ENCODE measurements at places on chromosomes 7 and 10.

DNA sequence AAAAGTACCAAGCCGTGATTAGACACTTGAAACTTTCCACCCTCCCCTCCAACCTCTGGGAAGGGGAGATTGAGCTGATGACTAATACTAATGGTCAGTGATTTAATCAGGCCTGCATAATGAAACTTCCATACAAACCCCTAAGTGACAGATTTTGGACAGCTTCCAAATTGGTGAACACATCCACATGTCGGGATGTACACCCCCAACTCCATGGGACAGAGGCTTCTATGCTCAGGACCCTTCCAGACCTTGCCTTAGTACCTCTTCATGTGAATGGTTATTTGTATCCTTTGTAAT is 4.8 kb downstream of the NUB1 start:
- H3K4me3 ChIP-seq: no peak overlapping the region
- no peaks in the 10 kb centered on the region for H3K27me3 ChIP-seq
- no peak overlapping the region for H3K27ac ChIP-seq

- H3K27ac ChIP-seq: no peak overlapping the region
- peaks cover 26% of the 10 kb centered on the region for H3K36me3 ChIP-seq
- DNase-seq: no peak
- H3K27me3 ChIP-seq: no peaks in the 10 kb centered on the region
These were observed 23.4 kb downstream of the CAMK2G start for GRCh38 chr10:73850863-73851461.

GRCh38 chr10:49157229-49157628 is 23.4 kb upstream of the FAM170B start:
- DNase-seq: no peak
- no peak overlapping the region for H3K4me3 ChIP-seq
- no peaks in the 10 kb centered on the region for H3K27me3 ChIP-seq
- H3K27ac ChIP-seq: no peak overlapping the region
- H3K4me1 ChIP-seq: peaks cover 4% of the 10 kb centered on the region

DNA sequence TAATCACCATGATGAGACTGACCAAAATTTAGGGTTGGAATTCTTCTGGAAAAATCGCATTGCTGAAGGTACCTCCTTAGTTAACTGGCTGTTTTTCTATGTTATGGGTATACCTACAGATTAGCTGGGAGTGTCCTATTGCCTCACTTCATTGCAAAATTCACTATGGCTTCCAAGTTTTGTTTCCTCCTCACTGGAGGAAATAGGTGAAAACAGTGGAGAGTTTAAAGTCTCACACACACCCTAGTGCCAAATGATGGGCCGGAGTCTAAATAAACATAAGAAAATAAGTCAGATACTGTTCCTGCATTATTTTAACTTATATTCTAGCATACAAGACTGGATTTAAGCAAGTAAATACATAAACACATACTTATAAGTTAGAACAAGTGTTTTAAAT is 98.2 kb downstream of the AHR start:
- H3K4me1 ChIP-seq: peaks cover 10% of the 10 kb centered on the region
- no peak overlapping the region for H3K4me3 ChIP-seq
- H3K27me3 ChIP-seq: no peaks in the 10 kb centered on the region
- H3K27ac ChIP-seq: no peak overlapping the region
- DNase-seq: no peak

DNA sequence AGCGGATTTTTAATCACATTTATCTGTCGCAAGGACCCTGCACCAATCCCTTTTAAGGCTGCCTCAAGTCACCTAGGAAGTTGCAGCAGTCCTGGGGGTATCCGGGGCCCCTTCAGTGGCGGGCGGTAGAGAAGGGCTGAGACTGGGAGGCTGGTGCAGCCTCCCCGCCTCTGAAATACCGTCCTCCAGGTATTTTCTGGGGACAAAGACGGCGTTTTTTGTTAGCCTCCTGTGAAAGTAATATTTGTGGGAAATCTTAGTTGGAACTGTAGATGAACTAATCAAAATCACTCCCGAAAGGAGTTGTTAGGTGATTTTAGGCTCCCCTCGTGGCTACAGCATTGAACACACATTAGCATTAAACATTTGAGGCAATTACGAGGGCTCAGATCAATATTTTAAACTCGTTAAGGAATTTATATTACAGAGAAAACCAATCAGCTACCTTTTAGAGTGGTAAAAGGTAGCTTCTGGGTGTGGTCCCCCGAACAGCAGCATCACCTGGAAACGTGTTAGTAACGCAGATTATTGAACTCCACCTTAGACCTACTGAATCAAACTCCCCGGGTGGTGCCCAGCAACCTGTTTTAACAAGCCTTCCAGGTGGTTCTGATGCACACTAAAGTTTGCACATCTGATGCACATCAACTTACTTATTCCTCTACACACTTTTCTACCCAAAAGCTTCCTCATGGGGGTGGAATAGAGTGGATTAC is 530 bp upstream of the ANXA7 start:
- peak overlapping the region; percentile 83 for H3K4me3 ChIP-seq
- H3K27me3 ChIP-seq: no peaks in the 10 kb centered on the region
- H3K4me1 ChIP-seq: peaks cover 31% of the 10 kb centered on the region
- DNase-seq: peak; percentile 59

DNA sequence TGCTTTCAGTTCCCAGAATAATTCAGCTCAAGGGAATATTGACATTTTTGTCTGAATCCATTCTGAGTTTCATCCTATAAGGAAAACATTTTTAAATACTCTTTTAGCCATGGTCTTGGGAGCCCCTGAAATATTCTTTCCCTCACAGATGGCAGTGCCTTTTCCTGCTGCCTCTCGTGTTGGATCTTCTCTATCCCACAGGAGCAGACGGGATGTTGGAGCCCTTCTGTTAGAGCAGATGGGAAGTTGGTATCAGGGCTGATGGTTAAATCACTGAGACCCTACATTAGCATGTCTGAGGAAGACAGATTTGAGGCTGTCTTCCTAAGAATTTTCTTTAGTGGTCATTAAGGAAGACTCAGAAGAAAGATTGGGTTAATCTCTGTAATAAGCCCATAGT is 737.8 kb downstream of the LRMDA start:
- H3K36me3 ChIP-seq: no peaks in the 10 kb centered on the region
- H3K27me3 ChIP-seq: no peaks in the 10 kb centered on the region
- no peak for DNase-seq
- no peak overlapping the region for H3K27ac ChIP-seq

- no peak for DNase-seq
- H3K4me3 ChIP-seq: no peak overlapping the region
- H3K36me3 ChIP-seq: no peaks in the 10 kb centered on the region
- no peaks in the 10 kb centered on the region for H3K27me3 ChIP-seq
- H3K27ac ChIP-seq: no peak overlapping the region
- H3K4me1 ChIP-seq: peaks cover 10% of the 10 kb centered on the region
These were observed 439.3 kb downstream of the RPS24 start for GRCh38 chr10:78473006-78473405.

DNA sequence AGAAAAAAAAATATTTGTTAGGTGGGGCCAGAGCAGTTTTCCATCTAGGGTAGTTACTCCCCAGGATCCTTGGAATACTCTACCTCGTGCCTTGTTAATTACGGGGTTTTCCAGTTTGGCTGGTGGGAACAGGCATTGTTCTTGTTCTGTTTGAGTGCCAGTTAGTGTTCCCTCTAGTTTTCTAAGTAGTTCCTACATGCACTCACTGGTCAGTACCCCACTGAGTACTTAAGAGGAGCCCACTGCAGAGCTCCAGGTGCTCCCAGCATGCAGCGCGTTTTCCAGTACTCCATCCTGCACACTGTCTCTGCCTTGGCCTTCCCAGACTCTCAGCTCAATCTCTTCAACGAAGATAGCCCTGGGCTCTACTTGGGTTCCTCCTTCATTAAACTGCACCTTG is 58.0 kb downstream of the AHCYL2 start:
- H3K4me1 ChIP-seq: no peaks in the 10 kb centered on the region
- no peak overlapping the region for H3K4me3 ChIP-seq
- no peak overlapping the region for H3K27ac ChIP-seq
- H3K27me3 ChIP-seq: no peaks in the 10 kb centered on the region

GRCh38 chr7:107213193-107213788 is 44.5 kb downstream of the HBP1 start:
- no peak overlapping the region for H3K4me3 ChIP-seq
- no peak overlapping the region for H3K27ac ChIP-seq
- no peaks in the 10 kb centered on the region for H3K36me3 ChIP-seq
- H3K27me3 ChIP-seq: no peaks in the 10 kb centered on the region

DNA sequence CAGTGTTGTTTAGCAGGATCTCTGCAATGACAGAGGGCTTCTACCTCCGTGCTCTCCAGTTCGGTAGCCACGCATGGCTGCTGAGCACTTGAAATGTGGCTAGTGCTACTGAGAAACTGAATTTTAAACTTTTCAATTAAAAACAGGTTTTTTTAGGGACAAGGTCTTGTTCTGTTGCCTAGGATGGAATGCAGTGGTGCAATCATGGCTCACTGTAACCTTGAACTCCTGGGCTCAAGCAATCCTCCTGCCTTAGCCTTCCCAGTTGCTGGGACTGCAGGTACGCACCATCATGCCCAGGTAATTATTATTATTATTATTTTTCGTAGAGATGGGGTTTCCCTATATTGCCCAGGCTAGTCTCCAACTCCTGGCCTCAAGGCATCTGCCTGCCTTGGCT is 13.4 kb upstream of the SFRP5 start:
- no peak overlapping the region for H3K27ac ChIP-seq
- no peaks in the 10 kb centered on the region for H3K36me3 ChIP-seq
- no peak for DNase-seq
- no peaks in the 10 kb centered on the region for H3K4me1 ChIP-seq
- H3K4me3 ChIP-seq: no peak overlapping the region

DNA sequence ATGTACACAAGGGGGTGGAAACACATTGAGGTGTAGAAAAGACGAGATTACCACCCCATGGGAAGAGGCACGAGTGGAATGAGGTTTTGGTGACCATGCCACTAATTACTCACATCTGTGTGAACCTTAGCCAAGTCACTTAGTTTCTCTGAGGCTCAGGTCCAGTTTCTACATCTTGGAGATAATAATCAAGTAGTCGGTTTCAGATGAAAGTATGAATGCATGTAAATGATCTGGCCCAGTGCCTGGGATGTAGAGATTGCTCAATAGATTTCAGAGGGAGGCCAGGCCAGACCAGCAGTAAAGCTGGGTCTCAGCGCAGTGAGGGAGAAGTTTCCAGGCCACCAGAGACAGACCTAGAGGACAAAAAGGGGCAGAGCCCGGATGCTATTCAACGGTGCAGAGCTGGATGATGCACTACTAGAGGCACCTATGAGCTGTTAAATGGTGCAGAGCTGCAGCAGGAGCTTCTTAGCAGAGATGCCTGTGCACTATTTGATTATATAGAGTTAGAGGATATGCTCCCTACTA is 725.1 kb downstream of the GRID1 start:
- H3K27me3 ChIP-seq: no peaks in the 10 kb centered on the region
- no peaks in the 10 kb centered on the region for H3K36me3 ChIP-seq
- no peak overlapping the region for H3K4me3 ChIP-seq
- peak; percentile 73 for DNase-seq
- H3K4me1 ChIP-seq: peaks cover 25% of the 10 kb centered on the region
- H3K27ac ChIP-seq: peak overlapping the region; percentile 63

DNA sequence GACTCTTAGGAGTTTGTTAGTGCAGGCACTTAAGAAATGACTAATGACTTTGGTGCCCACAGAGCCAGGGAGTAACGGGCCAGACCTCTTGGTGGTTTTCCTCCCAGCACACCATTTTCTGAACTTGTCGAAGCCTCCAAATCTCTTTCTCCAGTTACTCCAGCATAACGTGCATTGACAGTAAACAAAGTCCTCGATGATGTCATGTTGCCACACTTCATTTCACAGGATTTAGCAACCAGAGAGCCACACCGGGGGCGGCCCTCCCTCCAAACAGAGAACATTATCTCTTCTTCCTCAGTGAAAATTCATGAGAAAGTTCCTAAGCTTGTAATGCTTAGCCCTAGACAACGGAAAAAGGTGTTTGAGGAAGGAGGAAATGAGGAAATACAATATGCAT is 4.0 kb upstream of the SVOPL start:
- no peaks in the 10 kb centered on the region for H3K4me1 ChIP-seq
- no peaks in the 10 kb centered on the region for H3K27me3 ChIP-seq
- H3K27ac ChIP-seq: no peak overlapping the region
- H3K36me3 ChIP-seq: no peaks in the 10 kb centered on the region

DNA sequence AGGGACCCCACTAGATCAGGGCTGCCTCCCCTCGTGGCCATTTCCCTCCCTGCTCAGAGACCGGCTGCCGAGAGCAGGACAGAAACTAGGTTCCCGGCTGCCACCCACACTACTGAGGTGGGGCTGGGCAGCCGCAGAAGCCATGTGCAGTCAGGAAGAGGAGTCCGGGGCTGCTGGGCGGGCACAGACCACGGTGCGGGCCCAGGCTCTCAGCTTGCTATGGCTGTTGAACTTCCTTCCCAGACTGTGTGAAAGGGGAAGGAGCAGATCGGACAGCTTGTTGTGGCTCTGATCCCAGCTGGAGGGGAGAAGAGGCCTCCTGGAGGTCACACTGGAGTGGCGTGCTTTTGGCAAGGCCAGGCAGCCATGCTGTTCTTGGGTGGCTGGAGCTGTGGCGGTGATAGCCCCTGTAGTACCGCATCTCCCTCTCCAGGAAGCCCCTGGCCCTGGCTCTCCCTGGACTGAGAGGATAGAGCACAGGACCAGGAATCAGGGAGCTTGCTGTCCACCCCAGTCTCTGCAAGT is 56.8 kb downstream of the HK1 start:
- DNase-seq: no peak
- no peaks in the 10 kb centered on the region for H3K36me3 ChIP-seq
- peak overlapping the region; percentile 37 for H3K27ac ChIP-seq

DNA sequence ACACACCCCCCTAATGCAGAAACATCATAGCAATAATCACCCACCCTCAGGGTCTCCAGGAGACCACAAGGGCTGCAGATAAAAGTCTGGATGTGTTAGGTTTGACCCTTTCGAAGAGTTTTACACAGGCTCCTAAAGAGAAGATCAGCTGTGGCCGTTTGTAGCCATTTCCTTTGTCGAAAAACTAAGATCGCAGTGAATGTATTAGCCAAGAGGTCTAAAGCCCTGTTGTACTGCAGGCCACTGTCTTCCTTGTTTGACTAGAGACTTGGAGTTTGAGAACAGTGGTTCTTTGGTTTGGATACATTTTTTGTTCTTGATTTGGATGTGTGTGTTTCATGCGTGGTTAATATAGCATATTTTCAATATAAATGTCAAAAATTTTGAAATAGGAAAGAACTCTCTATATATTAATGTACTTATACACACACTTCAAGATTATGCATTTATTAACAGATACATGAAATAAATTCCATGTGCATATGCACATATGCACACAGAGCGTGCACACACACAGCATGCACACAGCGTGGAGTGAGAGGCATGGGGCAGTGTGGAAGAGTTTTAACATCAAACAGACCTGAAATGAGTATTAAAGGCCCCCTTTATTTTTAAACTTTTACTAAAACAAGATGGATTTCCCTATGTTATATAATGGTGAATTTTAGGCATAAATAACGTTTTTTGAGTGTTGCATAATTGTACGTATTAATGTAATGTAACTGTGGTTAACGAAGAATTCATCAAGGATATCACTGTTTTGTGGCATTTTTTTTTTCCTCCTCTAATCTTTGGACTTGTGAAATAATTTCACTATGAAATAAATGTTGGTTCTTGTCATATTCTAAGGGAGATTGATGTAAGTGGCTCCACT is 2.2 kb downstream of the IKZF1 start:
- H3K27me3 ChIP-seq: no peaks in the 10 kb centered on the region
- peak; percentile 79 for DNase-seq
- H3K4me3 ChIP-seq: peak overlapping the region; percentile 76

All from Karpas-422 (cell line).